ENCODE measurements at places on chromosomes 3 and 15.

DNA sequence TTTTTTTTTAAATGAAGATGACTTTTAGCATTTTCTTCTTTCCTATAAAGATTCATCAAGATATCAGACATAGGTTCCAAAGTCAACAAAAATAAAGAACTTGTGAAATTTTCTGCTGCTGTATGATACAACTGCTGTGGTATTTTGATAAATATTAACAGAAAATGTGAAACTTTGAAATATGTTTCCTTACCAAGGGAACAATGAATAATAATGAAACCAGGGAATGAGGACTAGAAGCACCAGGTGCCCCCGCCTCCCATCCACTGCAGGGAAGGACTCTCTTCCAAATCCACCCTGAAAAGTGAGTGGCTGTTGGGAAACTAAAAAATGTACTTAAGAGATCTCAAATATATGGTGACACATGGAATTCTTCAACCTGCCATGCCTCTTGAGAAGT lies 198.4 kb downstream of the FHIT start:
- no peak for DNase-seq

GRCh38 chr3:148178503-148178902 lies 519.2 kb upstream of the AGTR1 start:
- DNase-seq: no peak

GRCh38 chr3:185823078-185824044 lies 1.5 kb downstream of the IGF2BP2 start:
- DNase-seq: peak; percentile 40

DNA sequence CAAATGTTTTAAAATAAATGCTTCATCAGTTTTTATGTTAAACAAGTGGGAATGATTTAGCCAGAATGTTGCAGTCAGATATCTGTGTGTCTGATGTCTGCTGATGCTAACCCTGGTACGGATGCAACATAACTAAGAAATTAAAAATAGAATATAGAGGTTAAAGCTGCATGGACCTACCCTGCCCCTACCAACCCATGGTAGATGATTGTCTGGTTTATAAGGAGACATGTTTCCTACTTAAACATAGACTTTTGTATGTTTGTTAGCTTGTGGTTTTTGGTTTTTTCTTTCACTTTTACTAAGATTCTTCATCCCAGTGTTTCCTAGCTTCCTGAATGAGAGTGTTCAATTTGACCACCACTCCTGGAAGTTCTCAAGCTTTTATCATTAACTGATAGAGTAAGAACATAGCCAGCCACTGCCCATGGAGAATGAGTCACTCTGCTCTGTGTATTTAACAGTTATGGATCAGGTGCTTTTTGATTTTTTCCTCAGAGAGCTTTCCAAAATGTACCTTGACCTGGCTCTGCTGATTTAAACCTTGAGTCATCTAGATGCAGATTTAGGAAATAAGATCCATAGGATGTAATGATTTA lies 70.7 kb upstream of the VEPH1 start:
- DNase-seq: no peak

- no peak for DNase-seq
Observed at GRCh38 chr3:67018789-67019526, 20.9 kb downstream of the KBTBD8 start.

DNA sequence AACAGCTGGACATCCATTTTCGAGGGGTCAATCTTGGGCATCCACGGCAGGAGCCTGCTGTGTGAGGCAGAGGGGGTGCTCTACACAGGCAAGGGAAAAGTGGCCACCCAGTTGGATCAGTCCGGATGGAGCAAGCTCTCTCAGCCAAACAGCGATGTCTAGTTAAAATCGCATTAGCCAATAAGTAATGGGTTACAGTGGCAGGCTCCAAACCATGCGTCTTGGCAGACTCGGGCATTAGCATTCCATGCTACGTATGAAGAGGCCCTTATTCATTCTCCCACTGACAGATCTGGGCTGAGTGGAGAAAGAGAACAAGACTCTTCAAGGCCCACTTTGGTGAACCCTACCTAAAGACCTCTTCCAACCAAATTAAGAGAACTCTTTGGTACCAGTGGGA lies 49.3 kb downstream of the CCNB2 start:
- DNase-seq: no peak

- DNase-seq: no peak
Observed at GRCh38 chr15:65917936-65918335, 48.6 kb downstream of the RAB11A start.

DNA sequence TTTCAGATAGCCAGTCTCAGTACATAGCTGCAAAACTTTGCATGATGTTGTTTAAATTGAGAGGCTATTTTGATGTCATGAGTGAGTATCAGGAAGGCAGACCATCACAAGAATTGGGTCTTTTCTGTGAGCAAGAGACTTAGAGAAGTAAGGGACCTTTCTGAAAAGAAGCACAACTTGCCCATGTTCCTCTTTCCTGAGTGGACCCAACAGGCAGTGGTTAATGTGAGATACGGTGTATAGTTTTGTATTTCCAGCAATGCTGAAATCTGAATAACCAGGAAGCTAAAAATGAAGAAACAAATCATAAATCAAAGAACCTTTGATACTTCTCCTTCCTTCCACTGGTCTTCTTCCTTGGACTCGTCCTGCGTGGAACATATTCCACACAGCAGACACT lies 25.1 kb downstream of the MCTP2 start:
- DNase-seq: no peak

DNA sequence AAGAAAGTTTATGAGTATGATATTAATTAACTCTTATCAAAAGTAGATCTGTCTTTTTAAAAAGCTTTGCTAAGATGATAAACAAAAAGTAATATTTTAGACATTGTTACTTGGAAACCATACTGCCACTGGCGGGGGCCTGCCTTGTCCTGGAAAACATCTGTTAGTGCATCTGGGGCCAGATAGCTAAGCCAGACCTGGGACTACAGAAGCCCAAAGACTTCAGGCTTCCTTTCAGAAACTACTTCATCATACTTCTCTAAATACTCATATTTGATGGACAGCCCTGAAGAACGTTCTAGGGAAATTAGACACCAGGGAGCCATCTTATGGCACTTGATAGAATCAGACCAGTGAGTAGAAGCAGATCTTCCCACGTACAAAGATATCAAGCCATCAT lies 795.4 kb upstream of the SEMA6D start:
- no peak for DNase-seq

- DNase-seq: peak; percentile 60
Observed at GRCh38 chr3:138371070-138371965, 22.9 kb downstream of the MRAS start.

DNA sequence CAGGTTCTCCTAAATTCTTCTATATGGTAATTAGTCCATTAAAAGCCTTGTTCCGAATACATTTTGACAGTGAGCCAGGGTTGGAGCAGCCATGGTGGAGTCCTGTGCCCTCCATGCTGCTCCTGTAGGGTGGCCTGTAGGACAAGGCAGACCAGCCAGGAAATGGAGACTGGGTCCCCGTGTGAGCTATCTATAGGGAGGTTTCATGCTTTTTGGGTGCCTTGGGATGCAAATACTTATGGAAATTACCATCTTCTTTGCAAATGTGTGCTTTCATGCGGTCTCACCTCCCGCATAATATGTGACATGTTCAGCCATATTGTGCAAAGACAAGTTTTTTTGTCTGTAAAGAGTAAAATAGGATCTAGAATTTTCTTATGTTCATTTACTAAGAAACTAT lies 58.0 kb upstream of the FURIN start:
- DNase-seq: no peak

Data from stimulated activated naive CD8-positive, alpha-beta T cell treated with anti-CD3 and anti-CD28 coated beads, Interleukin-15, amount 100 ng/mL, for 72 hours (primary cell).